ENCODE measurements at places on chromosomes 6 and 20.
A peak's percentile ranks its signal among the peaks of the same experiment; 100 is the strongest.

DNA sequence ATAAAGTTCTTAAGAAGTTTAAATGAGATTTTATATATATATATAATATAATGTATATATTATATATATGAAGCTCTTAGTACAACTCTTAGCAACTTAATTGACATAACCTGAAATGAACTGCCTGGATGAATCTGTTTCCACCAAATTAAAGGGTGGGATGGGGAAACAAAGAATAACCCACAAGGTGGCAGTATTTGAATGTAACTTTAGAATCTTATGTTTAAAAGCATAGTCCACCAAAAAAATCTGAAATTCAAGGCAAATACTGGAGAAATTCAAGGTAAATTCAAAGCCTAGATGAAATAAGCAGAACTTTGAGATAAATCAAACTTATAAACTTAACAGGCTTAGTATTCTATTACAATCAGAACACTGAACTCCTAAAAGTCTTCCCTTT lies 4.4 kb upstream of the IBTK start:
- no peak for DNase-seq

DNA sequence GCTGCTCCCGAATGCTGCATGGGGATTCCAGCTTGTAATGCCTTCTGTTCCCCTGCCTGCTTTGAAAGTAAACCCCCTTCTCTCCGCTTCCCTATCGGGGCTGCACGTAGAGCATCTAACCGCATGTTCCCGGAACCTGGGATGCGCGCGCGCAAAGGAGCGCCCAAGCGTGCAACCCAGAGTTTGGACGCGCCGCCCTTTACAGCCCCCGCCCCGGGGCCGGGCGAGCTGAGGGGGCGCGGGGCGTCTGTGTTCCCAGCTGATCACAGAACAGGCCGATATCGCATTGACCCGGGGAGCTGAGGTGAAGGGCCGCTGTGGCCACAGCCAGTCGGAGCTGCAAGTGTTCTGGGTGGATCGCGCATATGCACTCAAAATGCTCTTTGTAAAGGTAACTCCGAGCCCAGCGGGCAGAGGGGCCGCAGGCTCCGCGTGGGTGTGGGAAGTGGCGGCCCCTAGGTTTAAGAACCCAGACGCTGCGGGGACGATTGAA lies 1.4 kb downstream of the LAMP5 start:
- no peak for DNase-seq

- no peak for DNase-seq
Measured at GRCh38 chr20:57959589-57959988, 249.8 kb upstream of the PMEPA1 start.

- no peak for DNase-seq
Measured at GRCh38 chr20:53631909-53632662, 38.4 kb upstream of the ZNF217 start.

DNA sequence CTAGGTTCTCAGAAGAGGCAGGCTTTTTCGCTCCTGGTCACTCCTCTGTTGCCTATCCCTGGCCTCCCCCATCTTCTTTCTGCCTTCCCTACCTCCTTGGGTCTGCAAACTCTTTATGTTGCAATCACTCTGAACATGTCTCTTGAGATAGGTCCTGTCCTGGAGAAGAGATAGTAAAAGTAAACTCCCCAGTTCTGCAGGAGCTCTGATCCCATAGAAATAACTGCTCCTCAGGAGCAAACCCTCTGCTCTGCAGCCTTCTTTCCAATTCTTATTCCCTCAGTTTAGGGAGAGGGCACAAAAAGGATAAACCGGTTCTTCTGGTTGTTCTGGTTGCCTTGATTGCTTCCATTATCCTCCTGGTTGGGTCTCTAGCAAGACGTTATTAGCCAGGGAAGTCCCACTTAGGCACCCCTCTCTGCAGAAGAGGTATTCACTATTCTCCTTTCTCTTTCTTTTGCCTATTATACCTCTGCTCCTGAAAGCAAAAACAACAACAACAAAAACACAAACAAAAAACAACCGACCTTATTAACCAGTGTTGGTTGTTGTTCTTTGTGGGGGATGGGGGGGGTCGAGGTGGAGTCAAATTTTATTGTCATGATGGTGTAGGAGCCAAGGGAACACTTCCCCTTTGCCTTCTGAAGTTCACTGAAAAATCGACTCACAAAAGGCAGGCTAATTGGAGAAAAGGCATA lies 973 bp downstream of the TRIM38 start:
- peak; percentile 67 for DNase-seq

GRCh38 chr6:80480421-80481157 lies 374.1 kb downstream of the BCKDHB start:
- no peak for DNase-seq

- no peak for DNase-seq
Measured at GRCh38 chr20:53061192-53062108, 89.3 kb downstream of the TSHZ2 start.

DNA sequence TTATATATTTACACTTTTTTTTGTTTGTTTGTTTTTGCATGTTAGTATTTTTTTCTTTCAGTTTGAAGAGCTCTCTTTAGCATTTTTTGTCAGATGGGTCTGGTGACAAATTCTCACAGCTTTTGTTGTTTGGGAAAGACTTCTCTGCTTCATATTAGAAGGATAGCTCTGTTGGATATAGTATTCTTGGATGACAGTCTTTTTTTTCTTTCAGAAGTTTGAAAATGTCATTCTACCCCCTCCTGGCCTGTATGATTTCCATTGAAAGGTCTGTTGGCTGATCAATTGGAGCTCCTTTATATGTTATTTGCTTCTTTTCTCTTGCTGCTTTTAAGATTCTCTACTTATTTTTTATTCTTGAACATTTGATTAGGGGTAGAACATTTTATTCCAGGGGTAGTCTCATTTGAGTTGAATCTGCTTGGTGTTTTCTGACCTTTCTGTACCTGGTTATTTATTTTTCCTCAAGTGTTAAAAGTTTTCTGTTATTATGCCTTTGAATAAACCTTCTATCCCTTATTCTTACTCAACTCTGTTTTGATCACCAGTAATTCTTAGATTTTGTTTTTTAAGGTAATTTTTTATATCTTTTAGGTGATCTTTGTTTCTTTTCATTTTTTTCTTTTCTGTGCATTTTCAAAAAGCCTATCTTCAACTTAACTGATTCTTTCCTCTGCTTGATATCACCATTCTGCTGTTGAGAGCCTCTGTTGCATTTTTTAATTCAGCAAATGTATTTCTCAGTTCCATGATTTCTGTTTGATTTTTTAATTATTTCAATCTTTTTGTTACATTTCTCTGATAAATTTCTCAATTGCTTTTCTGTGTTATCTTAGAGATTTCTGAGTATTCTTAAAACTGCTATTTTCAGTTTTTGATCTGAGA lies 176.8 kb upstream of the ECI2 start:
- DNase-seq, result no peak

- DNase-seq, result peak; percentile 6
Measured at GRCh38 chr20:58065508-58066361, 162.7 kb downstream of the ANKRD60 start.

DNA sequence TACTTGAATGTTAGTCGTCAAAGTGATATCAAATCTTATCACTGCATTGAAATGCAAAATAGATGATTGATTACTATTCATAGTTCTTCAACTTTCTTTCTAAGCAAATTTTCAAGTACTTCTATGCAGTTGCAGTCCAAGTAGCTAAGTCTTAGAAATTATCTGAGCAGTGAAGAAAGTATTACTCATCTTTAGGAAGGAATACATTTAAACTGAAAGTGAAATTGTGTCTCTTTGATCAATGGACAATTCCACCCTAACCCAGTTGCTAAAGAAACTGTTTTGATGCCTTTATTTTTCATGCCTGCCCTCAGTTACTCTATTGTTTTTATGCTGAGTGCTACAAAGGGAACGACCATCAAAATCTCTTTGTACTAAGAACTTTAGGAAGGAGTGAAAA lies 337.4 kb downstream of the GRIK2 start:
- DNase-seq, result no peak

DNA sequence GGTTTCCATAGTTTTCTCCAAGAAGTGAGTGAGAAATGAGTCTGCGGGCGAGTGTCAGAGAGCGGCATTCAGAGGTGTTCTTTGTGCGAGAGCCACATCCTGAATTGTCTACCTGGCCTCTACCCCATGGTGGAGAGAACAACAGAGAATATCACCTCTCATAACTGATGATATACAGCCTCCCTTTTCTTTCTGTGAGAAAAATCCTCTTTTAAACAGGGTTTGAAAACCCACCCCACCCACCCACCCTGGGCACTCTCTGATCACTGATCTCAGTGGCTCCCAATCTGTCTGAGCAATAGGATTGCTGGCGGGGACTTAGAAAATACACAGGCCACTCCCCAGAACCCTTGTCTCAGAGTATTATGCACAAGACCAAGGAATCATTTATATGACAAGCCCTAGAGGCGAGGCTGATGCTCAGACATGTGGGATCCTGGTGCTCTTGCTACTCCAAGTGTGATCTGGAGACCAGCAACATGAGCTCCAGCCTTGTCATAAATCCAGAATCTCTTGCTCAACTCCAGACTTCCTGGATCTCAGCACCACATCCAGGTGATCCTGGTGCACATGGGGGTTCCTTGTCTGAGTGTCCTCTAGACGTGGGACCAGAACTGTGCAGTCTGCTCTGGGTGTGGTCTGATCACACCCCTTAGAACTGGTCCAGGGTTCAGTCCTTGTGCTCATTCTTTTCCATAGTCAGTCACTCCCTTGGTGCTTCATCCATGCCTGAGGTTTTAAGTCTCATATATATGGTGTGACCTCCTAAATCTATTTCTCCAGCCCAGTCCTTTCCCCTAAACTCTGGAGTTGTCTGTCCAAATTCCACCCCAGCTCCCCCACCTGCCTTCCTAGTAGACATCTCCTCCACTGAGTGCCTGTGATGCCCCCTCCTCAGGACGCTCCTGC lies 5.3 kb downstream of the HLA-B start:
- no peak for DNase-seq

DNA sequence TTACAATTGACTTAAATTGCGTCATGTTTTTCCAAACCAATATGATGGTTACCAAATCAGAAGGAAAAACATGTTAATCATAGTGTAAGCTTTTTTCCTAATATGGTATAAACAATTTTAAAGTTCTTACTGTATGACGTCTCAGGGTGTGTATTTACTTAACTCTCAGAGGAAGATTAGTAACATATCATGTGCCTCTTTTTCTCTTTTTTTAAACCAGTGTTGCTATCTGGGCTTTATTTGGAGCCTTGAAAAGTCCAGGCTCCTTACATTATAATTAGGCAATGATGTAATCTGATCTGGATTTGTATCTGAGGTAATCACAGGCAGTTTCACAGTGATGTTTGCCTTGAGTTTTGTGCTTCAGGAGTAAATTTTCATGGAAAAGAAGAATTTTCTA lies 20.4 kb upstream of the RAB23 start:
- no peak for DNase-seq

- no peak for DNase-seq
Measured at GRCh38 chr6:29552512-29553051, 7.0 kb downstream of the UBD start.

GRCh38 chr6:169862043-169862891 lies 110.8 kb downstream of the ERMARD start:
- no peak for DNase-seq

- DNase-seq, result no peak
Measured at GRCh38 chr6:112683106-112683505, 336.0 kb downstream of the RFPL4B start.

GRCh38 chr20:21090721-21091120 lies 15.4 kb downstream of the LINC00237 start:
- peak; percentile 45 for DNase-seq

DNA sequence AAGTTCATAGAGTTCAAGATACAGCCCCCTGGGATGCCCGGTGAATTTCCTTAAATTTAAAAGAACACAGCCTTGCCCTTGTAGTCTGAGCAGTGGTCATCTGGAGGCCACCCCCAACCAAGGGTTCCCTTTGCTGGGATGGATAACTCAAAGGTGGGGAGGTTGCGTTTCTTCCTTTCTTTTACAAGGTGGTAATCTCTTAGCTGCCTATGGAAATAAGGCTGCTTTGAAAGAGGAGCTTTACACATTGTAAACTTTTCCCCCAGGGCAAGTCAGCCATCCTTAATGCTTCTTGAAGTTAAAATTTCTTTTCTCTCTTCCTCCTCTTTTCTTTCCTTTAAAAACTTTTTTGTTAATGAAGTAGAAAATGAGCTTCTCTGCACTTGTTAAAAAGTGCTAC lies 71.2 kb upstream of the PRDM1 start:
- DNase-seq, result no peak

DNA sequence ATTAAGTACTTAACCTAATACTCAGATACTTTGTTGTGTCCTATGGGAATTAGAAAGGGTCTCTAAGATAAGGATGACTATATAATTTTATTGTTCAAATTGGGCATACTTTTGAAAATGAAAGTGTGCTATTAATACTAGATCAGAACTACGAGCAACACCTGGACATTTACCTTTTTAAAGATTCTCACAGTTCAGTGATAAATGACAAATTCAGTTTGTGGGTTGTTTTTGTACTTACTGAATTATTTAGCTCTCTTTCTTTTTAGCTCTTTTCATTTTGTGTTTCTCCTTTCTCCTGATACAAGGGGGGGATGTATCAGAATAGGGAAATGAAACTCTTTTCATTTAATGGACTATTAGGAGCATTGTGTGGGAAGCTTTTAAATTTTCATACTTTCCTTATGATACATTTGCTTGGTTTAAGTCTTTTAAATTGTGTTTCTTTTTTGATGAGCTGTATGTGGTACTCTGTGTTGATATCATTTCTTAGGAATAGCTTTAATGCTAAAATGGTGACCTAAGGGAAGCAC lies 47.5 kb downstream of the PHF3 start:
- no peak for DNase-seq

- DNase-seq, result no peak
Measured at GRCh38 chr6:136582711-136583471, 32.7 kb upstream of the MAP7 start.

All from NCI-H2029 (cell line).